ENCODE measurements at places on chromosomes 12 and 14.

- DNase-seq = no peak
Observed at GRCh38 chr14:101177301-101177971, 273.9 kb upstream of the RTL1 start.

- DNase-seq = no peak
Observed at GRCh38 chr14:105056303-105056831, 8.9 kb downstream of the GPR132 start.

DNA sequence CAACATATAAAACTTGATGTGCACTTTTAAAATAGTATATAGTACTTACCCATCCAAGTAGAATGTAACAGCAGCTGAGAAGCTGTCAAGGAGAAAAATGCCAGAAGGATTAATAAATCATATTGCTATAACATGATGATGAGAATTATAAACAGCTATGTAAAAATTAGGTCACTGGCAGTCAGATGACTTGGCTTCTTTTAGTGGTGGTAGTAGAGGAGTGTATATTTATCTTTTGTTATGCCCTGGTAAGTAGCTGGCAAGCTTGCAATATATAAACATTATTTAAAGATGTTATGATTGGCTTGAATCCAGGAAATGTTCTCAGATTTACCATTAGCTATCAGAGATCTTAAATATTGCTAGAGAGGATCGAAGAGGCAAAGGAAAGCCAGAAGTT is 471.0 kb upstream of the MGAT4C start:
- peak; percentile 76 for DNase-seq

GRCh38 chr12:108630481-108631207 is 3.0 kb downstream of the SELPLG start:
- DNase-seq = no peak

GRCh38 chr12:4809449-4810218 is 89.4 kb downstream of the GALNT8 start:
- peak; percentile 86 for DNase-seq

GRCh38 chr12:111174251-111174960 is 194.5 kb downstream of the PHETA1 start:
- no peak for DNase-seq

- DNase-seq = peak; percentile 81
Observed at GRCh38 chr14:74302152-74302628, 544 bp downstream of the ABCD4 start.

DNA sequence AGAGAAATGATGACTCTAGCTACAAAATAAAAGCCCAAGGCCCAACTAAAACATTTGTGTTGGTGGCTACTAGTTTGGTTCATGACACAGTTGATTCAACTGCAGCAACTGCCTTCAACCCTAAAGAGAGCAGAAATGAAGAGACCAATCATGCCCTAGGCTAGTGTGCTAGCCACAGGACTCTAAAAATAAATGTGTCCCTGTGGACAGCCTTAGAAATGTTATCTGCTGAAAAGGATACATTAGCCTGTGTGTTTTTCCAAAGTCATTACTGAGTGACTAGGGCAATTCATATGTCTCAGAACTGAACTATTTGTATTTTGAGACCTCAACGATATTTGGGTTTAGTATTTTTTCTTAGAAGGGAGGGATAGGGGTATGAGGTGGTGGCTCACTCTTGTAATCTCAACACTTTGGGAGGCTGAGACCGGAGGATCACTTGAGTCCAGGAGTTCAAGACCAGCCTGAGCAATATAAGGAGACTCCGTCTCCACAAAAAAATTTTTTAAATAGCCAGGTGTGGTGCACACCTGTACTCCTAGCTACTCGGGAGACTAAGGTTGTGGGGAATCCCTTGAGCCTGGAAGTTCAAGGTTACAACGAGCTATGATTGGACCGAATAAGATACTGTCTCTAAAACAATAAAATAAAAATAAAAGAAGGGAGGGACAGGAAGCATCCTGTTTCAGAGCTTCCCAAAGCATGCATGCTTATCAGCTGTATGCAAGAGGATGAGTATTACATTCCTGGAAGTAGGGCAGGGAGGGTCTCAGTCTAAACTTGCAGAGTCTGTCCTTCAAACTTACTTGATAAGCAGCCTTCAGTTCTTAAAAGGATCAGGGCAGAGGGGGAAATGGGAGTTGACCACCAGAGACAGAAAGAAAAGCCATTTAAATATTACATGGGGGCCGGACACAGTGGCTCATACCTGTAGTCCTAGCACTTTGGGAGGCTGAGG is 29.6 kb upstream of the NAP1L1 start:
- no peak for DNase-seq

DNA sequence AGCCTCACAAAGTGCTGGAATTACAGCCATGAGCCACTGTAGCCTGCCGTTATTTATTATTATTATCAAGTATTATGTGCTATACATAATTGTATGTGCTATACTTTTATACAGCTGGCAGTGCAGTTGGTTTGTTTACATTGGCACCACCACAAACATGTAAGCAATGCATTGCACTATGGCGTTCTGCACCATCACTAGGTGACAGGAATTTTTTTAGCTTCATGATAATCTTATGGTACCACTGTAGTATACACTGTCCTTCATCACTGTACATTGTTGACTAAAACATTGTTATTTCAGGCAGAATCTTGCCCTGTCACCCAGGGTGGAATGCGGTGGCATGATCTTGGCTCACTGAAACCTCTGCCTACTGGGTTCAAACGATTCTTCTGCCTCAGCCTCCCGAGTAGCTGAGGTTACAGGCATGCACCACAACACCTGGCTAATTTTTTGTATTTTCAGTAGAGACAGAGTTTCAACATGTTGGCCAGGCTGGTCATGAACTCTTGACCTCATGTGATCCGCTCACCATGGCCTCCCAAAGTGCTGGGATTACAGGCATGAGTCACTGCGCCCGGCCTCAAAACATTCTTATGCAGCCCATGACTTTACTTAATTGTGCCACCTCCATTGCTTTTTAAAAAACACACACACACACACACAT is 17.1 kb downstream of the MRPL42 start:
- no peak for DNase-seq

DNA sequence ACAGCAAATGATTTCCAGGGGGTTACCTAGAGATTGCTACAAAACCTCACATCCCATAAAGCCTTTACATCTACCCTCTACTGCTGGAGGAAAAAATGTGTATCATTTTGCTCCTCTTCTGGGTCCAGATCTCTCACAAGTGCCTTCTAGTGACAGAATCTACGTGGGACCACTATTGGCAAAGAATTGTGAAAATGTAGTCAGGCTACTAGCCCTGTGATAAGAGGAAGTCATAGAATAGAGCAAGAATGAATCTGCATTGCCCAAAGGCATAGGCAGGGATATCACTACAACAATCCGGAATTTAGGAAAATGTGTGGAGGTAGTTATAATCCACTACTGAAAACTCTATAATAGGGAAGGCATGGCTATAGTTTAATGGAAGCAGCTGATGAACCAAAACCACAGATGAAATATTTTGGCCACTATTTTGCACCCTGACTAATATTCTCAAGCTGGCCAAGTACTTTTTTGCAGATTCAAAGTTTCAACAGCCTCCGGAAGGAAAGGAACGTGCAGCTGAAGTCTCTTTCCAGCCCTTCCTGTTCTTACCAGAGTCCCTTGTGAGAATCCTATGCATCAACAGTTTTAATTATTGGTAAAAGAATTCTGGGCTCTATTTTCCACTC is 176.8 kb downstream of the PHLDA1 start:
- DNase-seq = no peak

DNA sequence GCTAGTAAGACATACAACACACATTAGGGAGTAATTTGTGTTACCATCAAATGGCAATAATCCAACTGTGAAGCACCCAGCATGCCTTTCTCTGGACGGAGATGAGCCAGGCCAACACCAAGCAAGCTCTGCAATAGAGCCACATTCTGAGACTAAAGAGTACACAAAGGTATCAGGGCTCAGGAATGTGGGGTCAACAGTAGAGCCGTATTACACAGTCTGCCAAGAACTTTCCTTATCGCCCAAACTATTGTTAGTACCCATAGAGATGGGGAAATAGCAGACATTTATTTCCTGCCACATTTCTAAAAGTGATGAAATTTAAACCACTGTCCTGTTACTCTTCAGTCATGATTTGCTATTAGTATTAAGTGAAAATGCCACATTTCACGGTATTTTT is 113.7 kb downstream of the BMP4 start:
- no peak for DNase-seq

- DNase-seq = no peak
Observed at GRCh38 chr14:43786066-43786762, 720.9 kb downstream of the FSCB start.

DNA sequence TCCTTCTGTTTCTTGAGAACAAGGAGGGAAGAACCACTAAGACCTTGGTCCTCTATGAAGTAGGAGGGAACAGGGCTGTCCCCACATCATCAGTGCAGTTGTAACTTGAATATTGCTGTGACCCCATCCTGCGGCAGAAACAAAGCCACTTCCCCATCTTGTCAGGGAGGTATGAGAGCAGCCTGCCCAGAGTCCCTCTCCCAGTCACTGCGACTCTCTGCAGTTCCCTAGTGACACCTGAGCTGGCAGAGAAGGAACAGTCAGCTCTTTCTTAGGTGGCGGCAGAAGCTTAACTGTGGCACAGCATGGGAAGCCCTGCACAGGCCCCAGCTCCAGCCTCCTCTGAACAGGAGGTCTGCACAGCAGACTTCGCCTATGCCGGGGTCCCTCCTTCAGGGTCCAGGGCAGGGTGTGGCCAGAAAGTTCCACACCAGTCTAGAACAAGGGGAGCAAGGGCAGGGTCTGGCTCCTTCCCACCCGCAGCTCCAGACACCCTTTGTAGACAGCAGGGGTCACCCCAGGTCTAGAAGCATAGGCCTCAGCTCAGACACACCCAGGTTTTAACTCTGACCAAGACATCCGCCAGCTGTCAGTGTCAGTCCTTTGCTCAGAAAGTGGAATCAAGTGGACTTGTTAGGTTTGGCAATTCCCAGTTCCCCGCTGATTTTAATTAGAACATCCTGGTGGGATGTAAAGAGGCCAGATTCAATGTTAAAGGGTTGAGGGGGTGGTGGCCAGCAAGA is 36.8 kb downstream of the DEGS2 start:
- DNase-seq = no peak

GRCh38 chr12:96233939-96234461 is 39.8 kb downstream of the ELK3 start:
- no peak for DNase-seq

- DNase-seq = no peak
Observed at GRCh38 chr14:34161351-34162082, 210.6 kb upstream of the EGLN3 start.

DNA sequence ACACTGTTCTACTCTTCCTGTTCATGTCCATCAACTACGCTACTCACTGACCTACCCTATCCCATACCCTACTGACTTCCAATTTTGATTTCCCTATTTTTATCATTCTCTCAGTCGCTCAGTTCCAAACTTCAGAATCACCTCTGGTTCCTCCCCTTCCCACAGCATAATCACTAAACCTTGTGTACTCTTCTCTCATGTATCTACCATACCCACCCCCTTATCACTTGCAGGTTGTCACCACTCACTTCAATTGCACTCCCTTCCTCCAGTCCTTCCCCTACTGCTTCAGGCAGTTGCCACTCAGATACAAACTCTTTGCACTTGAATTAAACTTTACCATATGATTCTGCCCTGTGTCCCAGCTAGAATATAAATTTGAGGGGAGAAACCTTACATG is 6.3 kb downstream of the RACGAP1 start:
- DNase-seq = no peak

GRCh38 chr12:43653289-43653915 is 101.4 kb upstream of the ADAMTS20 start:
- no peak for DNase-seq

GRCh38 chr14:77278461-77279230 is 7.6 kb upstream of the NGB start:
- DNase-seq = no peak

DNA sequence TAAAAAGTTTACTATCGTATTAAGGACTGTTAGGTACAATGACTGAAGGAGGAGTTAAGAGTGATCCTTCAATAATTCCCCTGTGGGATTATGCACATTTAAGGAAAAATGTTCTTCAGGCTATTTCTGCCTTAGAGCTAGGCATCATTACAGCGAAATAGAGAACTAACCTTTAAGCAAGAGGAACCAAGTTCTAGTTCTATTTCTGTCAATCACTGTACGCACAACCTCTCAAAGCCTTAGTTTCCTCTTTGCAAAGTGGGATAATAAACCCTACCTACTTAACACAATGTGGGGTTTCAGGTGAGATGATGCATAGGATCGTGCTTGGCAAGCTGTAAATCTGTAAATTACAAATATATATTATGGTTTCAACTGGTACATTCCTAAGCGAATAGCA is 15.4 kb downstream of the NTF3 start:
- DNase-seq = no peak
